ENCODE measurements at places on chromosomes 6 and 20.

DNA sequence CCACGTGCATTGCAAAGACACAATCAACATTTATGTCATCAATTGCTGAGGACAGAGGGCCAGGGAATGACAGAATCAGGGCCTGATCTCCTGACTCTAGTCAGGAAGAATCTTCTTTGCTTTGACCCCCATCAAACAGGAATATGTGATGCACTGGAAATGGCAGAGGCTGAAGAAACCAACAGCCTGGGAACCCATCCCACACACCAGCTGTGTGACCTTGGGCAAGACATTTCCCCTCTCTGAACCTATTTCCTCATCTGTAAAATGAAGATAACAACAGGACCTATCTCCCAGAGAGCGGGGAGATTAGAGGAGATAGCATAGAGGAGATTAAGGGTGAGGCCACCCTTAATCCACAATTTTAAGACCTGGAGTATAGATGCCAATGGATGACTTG is 1.5 kb downstream of the HNF4A start:
- no peaks in the 10 kb centered on the region for H3K27me3 ChIP-seq
- no peaks in the 10 kb centered on the region for H3K36me3 ChIP-seq
- no peak for DNase-seq
- H3K27ac ChIP-seq = no peak overlapping the region
- no peak overlapping the region for H3K4me3 ChIP-seq

DNA sequence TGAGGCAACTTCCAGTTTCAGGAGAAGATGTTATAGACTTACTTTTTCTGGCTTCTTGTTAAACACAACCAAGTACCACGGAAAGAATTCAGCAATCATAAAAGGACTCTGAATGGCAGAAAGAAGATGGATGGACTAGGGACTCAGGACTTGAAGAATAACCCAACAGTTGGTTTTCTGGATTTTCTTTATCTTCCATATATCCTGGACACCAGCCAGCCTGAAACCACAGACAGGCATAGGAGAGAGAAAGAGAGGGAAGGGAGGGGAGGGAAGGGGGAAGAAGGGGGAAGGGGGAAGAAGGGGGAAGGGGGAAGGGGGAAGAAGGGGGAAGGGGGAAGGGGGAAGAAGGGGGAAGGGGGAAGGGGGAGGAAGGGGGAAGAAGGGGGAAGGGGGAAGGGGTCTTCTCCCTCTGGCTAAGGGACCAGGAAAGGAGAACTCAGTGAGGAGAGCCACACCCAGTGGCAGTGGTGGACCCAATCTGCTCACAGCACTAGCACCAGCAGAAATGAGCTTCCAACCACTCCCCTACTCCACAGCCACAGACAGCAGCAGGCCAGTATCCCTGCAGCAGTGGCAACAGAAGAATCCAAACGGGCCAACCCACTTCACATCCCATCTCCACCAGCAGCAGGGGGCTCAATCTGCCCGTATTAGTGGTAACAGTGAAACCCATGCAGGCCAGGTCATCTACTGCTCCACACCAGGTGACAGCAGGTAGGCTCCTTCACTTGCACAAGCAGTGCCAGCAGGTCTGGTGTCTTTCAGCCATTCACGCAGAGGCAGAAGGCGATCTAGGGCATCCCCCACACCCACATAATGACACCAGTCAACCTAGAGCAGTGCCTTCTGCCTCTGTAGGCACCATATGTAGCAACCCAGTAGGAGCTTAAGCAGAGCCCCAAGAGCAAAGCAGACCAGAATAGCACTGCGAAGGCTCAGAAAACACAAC is 78.6 kb downstream of the TRMT6 start:
- no peaks in the 10 kb centered on the region for H3K27me3 ChIP-seq
- no peak overlapping the region for H3K4me3 ChIP-seq
- no peak overlapping the region for H3K27ac ChIP-seq
- no peaks in the 10 kb centered on the region for H3K4me1 ChIP-seq
- DNase-seq = no peak
- H3K36me3 ChIP-seq = no peaks in the 10 kb centered on the region

DNA sequence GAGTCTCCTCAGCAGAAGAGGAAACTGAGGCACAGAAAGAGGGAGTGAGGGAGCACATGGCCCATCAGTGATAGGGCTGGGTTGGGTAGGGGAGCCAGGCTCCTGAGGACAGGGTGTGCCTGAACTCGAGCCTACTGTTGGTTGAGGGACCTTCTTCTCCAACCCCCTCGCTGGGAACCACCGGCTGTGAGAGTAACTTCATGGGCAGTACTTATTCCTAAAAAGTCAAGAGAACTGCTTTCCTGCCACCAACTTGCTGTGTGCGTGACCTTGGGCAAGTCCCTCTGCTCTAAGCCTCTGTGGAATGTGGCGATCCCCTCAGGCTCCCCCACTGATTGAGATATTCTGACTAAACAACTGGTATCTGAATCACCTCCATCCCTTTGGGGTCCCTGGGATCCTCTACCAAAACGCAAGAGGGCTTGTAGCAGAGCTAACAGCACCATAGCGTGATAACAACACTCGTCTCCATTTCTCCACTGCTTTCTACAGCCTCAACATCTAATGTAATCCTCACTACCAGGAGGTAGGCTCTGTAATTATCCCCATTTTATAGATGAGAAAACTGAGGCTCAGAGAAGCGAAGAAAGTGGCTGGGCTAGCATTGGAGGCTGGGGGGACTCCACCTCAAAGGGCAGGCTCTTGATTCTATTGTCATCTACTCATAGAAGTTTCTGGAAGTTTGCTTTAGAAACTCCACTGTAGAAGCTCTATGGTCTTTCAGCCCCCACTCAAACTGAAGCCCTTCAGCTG is 76.0 kb downstream of the JPH2 start:
- no peak overlapping the region for H3K27ac ChIP-seq
- H3K27me3 ChIP-seq = no peaks in the 10 kb centered on the region
- no peaks in the 10 kb centered on the region for H3K4me1 ChIP-seq
- DNase-seq = no peak
- no peak overlapping the region for H3K4me3 ChIP-seq

- H3K4me1 ChIP-seq = peaks cover 32% of the 10 kb centered on the region
- H3K4me3 ChIP-seq = peak overlapping the region; percentile 86
- no peaks in the 10 kb centered on the region for H3K36me3 ChIP-seq
Observed at GRCh38 chr6:30881392-30882203, 2.7 kb upstream of the DDR1 start.

GRCh38 chr6:97275804-97276203 is 7.2 kb downstream of the MMS22L start:
- DNase-seq = no peak
- no peak overlapping the region for H3K4me3 ChIP-seq
- peaks cover 12% of the 10 kb centered on the region for H3K36me3 ChIP-seq
- no peaks in the 10 kb centered on the region for H3K27me3 ChIP-seq
- no peaks in the 10 kb centered on the region for H3K4me1 ChIP-seq

Data from H1 (cell line).